ENCODE measurements at places on chromosomes 16 and 17.

- peak; percentile 74 for DNase-seq
Measured at GRCh38 chr16:81623365-81624102, 155.6 kb upstream of the PLCG2 start.

- DNase-seq = no peak
Measured at GRCh38 chr16:54944002-54944401, 13.3 kb downstream of the IRX5 start.

- no peak for DNase-seq
Measured at GRCh38 chr17:52383493-52384100, 225.1 kb upstream of the CA10 start.

DNA sequence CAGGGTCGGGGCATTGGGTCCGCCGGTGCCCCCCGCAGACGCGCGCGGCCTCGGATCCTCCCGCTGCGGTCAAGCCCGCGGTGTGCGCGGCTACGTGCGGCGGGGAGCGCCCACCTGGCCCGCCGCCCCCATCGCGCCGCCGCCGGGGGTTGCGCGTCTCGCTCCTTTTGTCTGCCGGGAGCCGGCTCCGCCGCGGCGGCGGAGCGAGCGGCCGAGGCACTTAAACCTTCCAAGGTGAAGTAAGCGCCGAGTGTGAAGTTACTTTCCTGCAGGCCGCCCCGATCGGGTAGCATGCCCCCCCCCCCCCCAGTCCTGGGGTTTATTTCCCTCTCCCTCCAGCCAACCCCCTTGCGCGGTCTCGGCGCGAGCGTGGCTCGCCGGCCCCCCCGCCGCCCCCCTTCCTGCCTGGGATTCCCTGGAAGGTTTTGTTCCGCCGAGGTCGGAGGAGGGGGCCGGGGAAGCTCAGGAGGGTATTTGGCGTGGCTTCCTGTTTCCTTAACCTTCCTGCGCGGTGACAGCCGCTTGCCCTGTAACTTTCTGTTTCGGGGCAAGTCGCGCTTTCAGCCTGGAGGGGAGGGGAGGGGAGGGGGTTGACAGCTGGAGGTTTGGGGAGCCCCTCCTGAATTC, 56.6 kb upstream of the GSE1 start:
- DNase-seq = peak; percentile 57

GRCh38 chr17:31549121-31549524, 157.6 kb downstream of the RAB11FIP4 start:
- peak; percentile 10 for DNase-seq

DNA sequence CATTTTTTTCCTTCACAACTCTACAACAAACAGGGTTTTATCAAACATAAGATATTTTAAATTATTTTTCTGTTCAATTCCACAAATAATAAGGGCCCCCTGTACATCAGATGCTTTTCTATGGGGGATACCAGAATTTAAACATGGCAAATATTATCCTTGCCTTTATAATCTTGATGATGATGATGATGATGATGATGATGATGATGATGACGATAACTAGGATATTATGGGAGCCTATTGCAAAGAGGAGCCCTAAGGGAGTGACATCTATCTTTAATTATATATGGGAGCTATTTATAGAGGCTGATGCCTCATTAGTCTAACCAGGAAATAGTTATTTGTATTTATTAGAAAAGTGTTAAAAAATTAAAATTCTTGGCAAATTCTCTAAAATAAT, 6.8 kb downstream of the MEIOC start:
- DNase-seq = no peak

DNA sequence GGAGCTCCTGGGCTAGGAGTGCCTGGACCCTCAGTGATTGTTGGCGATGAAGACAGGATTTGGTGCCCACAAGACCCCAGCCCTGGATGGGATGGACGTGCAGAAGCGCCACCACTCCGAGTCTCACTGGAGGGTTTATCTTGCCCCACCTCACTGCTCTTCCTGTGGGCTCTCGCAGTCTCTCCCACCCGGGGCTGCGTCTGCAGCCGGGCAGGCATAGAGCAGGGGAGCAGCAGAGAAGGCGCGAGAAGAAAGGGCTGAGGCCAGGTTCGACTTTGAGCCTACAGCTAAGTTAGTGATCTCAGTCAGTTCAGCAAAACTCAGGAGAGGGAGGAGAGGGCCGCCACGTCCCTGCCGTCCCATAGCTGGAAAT, 6.6 kb downstream of the UBE2I start:
- no peak for DNase-seq

GRCh38 chr16:55039931-55040330, 109.3 kb downstream of the IRX5 start:
- no peak for DNase-seq

- no peak for DNase-seq
Measured at GRCh38 chr17:62693616-62694409, 66.3 kb downstream of the MRC2 start.

GRCh38 chr17:70390049-70390448, 220.7 kb downstream of the KCNJ2 start:
- no peak for DNase-seq

DNA sequence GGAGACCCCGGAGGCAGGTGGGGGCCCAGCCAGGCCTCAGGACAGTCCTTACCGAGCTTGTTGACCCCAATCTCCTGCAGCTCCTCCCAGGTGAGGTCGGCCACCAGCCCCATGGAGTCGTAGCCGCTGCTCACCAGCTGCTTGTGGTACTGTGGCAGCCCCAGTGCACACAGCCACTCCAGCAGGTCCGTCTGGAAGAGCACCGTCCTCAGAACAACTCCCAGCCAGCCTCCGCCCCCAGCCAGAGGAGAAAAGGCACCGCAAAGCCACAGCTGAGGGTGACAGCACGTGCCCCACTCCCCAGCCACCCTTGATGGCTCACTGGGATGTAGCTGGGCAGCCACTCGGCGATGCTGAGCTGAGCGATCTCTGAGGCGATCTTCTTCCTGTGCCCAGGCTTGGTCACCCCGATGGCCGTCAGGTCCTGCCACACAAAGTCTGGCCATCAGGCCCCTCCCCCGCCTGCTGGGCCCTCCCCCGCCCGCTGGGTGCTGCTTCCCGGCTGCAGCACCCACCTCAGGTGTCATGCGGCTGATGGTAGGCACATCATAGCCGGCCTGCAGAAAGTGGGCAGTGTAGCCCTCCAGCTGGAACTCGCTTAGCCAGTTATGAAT, 11.9 kb downstream of the CASKIN2 start:
- DNase-seq = no peak

DNA sequence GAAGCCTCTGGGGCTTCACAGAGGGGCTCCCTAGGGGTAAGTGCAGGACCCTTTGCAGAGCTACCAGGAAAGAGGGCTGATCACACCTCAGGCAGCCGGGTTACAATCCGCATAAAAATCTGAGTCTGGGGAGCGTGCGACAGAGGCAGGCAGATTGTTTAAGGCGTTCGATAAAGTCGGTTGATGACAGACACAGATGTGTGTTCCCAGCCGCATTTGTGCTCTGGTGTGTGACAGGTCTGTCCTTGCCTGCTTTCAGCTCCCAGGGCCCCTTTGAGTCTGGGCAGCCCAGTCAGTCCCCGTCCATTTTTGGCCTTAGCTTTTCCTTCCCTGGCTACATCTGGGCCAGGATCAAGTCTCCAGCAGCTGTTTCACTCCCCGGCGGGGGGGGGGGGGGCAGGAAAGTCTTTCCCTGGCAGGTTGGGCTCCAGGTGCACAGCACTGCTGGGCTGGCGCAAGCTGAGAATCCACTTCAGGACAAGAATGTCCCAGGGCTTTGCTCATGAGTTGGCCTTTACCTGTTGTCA, 1.3 kb upstream of the ZACN start:
- no peak for DNase-seq

GRCh38 chr16:75599452-75600277, 23.4 kb downstream of the ADAT1 start:
- DNase-seq = no peak

Data from CD4-positive, alpha-beta T cell treated with Interleukin-15 for 4 hours (primary cell).